ENCODE measurements at places on chromosomes 2 and 18.

DNA sequence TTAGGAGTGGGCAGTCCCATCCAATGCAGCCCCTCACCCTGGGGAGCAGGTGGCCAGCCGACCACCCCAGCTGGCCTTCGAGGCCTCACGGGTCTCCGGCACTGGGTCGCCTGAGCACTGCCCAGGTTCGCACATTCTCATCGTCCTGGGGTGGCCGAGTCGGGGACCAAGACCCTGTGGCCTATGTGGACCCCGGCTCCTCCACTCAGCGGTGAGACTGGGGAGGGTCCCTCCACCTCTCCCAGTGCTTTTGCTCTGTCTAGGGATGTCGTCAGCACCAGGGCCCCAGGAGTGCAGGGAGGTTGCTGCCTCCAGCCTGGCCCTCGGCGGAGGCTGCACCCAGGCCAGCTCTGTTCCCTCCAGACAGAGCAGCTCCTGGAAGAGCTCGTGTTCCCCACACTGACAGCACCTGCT, 89.6 kb downstream of the TPO start:
- DNase-seq: no peak

DNA sequence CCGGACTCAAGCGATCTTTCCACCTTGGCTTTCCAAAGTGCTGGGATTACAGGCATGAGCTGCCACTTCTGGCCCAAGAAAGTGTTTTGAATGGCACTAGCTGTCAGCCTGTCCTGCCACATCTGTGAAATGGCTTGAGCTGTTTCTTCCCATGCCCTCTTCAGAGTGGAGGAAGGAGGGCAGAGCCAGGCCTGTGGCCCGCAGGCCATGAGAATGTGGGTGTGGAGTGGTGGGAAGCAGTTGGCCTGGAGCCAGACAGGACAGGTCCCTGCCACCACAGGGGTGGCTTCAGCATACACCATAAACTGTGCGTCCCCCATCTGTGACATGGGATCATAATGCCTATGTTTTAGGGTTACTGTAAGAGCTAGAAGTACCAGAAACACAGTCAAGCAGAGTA, 6.5 kb downstream of the SLC66A3 start:
- no peak for DNase-seq

- DNase-seq: no peak
Observed at GRCh38 chr2:111662771-111663470, 221.1 kb downstream of the ANAPC1 start.

GRCh38 chr2:67083951-67084350, 313.2 kb upstream of the ETAA1 start:
- no peak for DNase-seq

GRCh38 chr2:172283476-172283875, 143.9 kb upstream of the ITGA6 start:
- DNase-seq: no peak

GRCh38 chr18:22219568-22220355, 50.4 kb downstream of the GATA6 start:
- no peak for DNase-seq

GRCh38 chr2:113124984-113125855, 2.2 kb upstream of the IL1RN start:
- no peak for DNase-seq

DNA sequence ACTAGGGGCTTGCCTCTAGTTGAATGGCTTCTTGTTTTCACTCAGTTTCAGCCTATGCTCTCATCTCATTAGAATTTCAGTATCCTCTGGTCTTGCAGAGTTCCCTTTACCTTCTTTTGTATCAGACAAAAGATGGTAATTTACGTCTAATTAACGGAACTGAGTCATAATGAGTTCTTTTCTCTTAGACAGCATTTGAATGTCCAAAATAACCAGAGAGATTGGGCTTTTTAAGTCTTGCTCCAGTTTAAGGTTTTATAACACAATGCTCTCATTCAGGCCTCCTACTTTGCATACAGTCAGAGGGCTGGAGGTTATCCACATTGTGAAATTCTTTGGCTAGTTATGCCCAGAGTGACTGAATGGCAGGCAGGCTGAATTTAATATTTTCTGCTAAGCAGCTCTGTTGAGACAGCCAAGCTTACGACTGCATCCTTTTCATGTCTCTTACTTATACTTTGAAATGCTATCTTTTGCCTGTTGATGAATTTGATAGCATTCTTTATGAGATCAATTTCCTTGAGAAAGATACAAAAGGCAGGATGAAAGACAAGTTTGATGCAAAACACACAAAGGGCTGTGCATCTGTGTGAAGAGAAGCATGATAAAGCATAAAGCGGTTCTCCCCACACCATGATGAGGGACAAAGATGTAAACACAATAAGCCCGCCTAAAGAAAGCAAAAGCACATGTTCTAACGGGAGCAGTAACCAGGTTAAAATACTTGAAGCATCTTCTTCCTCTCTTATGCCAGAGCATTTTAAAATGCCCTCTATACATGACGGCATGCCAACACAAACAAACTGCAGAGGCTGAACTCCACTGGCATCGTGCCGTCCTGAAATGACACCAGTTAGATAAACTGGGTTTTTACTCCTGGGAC, 90.0 kb downstream of the CDH2 start:
- DNase-seq: no peak

GRCh38 chr2:120741571-120742561, 6.2 kb downstream of the GLI2 start:
- no peak for DNase-seq

DNA sequence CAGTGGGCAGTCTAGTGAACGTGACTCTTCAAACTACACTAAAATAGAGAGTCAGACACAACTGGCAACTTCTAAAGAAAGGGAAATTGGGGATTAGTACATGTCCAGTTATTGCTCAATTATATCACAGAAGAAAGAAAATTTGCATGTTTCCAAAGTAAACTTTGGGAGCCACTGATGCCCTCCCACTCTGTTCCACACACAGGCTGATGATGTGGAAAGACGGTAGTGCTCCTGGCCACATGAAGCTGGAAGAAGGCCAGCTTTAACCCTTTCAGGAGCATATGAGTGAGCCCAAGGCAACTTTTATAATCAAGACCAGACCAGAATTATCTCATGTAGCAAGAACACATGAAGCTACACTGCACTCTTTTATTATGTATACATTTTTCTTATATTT, 141.0 kb downstream of the NR4A2 start:
- no peak for DNase-seq

DNA sequence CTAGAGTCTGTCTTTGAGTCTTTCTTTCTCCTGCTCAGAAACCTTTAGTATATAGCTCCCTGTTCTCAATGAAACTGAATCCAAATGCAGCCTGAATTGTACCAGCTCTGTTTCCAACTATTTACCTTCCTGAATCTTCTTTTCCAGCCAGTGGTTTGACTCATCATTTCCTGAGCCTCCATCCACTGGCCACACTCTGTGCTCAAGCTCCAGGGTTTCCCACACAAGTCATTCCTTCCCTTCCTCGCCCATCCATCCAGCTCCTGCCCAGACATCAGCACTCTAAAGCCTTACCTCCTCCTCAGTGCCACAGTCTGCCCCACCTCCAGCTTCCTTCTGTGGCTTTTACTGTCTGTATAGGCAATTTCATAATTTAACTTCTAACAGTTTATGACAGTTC, 233.6 kb upstream of the RASGRP3 start:
- DNase-seq: no peak

GRCh38 chr2:16665748-16666448, at the start of gene CYRIA:
Gene CYRIA, minus strand, starts transcription at chr2:16665834. Its CDS starts 77,715 bp downstream, at chr2:16588119.
- no peak for DNase-seq

DNA sequence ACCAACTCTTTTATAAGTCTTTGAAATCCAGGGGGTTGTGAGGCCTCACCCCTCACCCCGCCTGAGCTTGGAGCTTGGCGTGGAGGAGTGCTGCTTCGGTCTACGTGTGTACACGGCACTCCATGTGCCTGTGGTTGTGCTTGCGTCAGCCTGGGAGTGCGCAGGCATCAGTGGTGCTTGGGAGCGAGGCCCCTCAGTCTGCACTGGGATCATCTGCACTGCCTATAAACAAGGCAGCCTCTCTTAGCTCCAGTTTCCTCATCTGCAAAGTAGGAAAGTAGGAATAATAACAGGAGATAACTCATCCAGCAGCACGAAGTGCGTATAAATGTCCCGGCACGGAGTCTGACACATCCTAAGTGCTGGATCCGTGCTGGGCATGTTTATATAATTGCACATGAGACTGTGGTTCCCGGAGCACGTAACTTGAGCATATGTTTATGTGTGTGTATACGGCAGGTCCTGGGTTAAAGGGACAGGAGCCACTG, 1.2 kb downstream of the GYPC start:
- DNase-seq: peak; percentile 84

DNA sequence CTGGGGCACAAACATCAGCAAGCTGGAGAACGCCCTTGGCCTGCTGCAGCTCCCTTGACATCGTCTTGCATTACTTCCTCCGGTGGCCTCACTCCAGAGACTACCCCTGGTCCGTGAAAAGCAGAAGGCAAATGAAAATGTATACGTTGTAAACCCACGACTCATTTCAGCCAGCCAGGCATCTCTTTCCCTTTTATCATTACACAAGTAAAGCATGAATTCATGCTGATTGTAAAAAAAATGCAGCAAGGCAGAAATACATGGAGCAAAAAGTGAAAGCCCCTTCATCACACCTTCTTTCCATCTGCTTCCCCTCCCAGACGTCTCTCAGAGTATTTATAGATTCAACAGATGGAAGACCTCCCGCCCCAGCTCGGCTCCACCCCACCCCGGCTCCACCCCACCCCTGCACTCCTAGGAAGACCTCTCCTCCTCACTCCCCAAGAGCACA, 41.6 kb upstream of the RALBP1 start:
- DNase-seq: no peak

GRCh38 chr2:186544255-186544675, 45.6 kb upstream of the ITGAV start:
- DNase-seq: no peak

- no peak for DNase-seq
Observed at GRCh38 chr2:217943446-217944321, 59.1 kb downstream of the TNS1 start.

- DNase-seq: no peak
Observed at GRCh38 chr2:157307021-157307420, 18.6 kb downstream of the ERMN start.

GRCh38 chr18:26804519-26804918, 61.0 kb downstream of the AQP4 start:
- no peak for DNase-seq

GRCh38 chr18:70288171-70288850, 534 bp upstream of the SOCS6 start:
- DNase-seq: no peak

GRCh38 chr2:8872821-8873432, 35.5 kb upstream of the KIDINS220 start:
- peak; percentile 53 for DNase-seq

DNA sequence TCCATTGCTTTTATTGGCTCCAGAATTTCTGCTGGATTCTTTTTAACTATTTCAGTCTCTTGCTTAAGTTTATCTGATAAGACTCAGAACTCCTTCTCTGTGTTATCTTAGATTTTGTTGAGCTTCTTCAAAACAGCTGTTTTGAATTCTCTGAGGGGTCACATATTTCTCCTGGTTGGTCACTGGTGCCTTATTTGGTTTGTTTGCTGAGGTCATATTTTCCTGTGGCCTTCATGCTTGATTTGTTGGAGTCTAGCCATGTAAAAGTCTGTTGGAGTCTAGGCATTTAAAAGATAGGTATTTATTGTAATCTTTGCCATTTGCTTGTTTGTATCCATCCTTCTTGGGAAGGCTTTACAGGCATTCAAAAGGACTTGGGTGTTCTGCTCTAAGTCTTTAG, 398.7 kb downstream of the DSEL start:
- no peak for DNase-seq

Data from hematopoietic multipotent progenitor cell treated with erythropoietin and hydrocortisone succinate and interleukin-3 and kit ligand, for 17 days (in vitro differentiated cells).